ENCODE measurements at places on chromosomes 5 and 9.

DNA sequence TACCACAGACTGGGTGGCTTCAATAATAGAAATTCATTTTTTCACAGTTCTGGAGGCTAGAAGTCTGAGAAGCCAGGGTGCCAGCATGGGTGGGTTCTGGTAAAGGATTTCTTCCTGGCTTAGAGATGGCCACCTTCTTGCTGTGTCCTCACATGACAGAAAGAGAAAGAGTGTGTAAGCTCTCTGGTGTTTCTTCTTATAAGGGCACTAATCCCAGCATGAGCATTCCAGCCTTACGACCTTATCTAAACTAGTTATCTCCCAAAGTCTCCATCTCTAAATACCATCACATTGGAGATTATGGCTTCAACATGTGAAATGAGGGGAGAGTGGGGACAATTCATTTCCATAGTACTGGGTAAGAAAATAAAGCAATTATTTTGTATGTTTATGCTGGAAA lies 226.5 kb upstream of the TUSC1 start:
- DNase-seq, result no peak

DNA sequence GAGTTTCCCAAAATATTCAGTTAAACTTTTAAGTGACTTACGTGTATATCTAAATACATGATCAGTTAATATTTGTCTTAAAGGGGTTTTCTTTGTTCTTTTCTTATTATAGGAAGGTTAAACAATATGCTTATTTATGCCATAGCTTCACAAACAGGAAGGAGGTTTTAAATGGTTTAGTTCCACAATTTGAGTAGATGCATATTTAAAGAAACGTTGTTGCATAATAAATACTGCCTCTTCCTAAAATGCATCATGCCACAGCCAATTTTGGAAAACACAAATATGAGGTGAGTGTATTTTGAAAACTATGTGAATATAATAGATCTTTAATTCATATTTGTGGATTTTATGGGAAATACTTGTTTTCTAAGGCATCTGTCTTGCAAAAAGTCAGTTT lies 2.5 kb upstream of the ADRB2 start:
- DNase-seq, result no peak

- DNase-seq, result no peak
Measured at GRCh38 chr9:91428927-91429351, 5.3 kb upstream of the NFIL3 start.

GRCh38 chr9:120714846-120715388 lies 647 bp upstream of the MEGF9 start:
- DNase-seq, result no peak

GRCh38 chr5:156534085-156534484 lies 207.1 kb downstream of the SGCD start:
- DNase-seq, result no peak

DNA sequence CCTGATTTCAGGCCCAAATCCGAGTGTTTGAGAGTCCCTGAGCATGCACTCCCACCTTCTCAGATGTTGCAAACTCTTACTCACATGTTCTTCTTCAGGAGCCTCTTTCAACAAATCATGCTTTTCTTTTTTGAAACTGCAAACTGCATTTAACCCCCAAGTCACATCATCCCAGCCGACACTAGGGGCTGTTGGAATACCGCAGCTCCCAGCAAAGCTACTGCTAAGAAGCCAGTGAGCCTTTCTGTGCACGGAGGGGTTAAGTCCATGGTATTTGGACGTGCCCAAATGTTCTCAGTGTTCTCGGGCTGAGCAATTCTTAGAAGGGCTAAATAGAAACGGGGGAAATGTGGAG lies 282.9 kb downstream of the NFIB start:
- DNase-seq, result peak; percentile 26

DNA sequence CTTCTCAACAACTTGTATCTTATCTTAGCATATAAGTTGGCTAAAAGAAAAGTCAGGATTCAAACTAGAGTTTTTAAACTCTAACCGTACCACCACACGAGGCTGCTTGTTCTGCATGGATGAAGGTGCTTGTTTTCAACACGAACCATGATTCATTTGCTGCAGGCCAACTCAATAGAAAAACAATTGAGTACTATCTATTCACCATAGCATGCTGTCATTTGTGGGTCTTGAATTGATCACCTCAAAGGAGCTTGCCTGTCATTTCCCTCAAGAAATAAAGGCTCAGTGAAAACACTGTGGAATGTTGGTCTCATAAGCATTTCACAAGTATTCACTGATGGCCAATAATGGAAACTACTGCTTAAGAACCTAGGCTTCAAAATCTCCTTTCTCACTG lies 21.0 kb upstream of the GRIA1 start:
- DNase-seq, result no peak

- DNase-seq, result no peak
Measured at GRCh38 chr5:176695073-176695472, 47.8 kb downstream of the TSPAN17 start.

- DNase-seq, result no peak
Measured at GRCh38 chr9:137402746-137403145, 20.2 kb downstream of the EXD3 start.

DNA sequence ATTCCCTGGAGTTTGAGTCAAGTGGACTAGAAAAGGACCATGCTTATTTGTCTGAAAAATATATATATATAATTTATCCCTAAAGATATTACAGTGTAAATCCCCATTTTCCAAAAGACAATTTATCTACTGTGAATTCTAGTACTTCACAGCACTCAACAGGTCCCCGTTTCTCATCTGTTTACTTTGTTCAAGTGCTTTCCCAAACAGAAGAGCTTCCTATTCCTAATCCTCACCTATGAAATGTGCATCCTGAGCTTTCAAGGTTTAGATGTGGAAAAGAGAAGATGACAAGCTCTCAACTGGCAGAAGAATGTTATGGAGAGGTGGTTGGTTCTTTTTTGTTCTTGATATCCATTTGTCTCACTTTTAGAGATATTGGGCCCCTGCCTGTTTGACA lies 401.6 kb upstream of the ZNF608 start:
- DNase-seq, result no peak

DNA sequence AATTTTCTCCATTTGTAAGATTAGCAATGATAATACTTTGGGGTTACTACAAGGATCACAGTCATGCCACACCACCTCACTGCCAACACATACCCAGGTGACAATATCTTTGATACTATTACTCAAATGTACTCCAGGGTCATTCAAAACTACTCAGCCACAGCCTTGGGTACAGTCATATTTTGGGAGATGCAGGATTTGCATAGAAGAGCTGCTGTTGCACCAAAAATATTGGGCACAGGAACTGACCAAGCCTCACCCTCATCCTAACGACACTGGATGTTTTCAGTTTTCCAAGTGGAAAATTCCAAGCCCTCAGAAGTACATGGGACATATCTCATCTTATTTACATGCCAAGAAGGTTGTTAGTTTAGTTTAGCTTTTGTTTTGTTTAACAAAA lies 120.9 kb upstream of the C6 start:
- DNase-seq, result no peak

DNA sequence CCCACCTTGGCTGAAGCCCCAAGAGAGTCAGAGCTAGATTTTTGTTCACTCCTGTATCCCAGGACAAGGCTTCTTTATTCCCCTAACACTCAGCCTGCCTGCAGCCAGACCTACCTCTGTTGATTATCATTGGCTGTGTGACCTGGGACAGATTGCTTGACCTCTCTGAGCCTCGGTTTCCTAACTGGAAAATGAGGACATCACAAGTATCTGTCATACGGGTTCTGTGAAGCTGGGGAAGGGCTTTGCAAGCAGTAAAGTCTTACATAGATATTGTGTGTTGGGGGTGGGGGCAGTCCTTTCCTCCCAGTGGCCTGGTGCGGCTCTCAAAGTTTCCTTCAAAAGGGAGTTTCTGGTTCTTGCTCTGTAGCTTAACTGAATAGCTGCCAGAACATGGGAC lies 2.5 kb upstream of the NEK6 start:
- DNase-seq, result no peak

GRCh38 chr5:55966284-55966683 lies 28.5 kb downstream of the IL6ST start:
- DNase-seq, result no peak

DNA sequence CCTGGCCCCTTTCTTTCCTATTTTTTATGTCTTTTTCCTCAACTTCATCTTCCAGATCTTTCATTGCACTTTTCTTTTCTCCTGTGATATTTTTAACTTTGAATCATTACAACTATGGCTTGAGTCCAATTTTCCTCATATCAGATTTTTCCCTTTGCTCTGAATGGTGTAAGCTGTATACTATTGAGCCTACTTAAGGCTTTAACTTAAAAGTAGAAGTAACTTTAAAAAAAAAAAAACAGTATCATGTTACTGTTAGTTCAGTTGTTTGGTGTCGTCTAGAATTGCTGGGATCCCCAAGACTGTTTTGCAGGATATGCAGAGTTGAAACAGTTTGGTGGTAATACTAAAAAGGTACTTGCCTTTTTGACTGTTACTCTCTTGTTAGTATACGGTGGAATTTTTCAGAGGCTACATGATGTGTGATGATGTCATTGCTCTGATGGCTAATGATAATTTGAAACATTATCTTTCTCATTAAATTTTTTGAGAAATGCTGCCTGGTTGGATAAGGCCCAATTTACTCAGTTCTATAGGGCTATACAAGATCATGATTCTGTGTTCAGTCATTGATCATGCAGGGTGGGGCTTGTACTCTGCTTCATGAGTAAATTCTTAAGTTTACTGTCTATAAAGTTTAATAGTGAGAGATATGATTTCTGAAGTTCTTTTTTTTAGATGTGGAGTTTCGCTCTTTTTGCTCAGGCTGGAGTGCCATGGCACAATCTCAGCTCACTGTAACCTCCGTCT lies 8.8 kb downstream of the NAA35 start:
- no peak for DNase-seq

- no peak for DNase-seq
Measured at GRCh38 chr5:40309851-40310250, 369.9 kb upstream of the PTGER4 start.

GRCh38 chr5:131997026-131997726 lies 14.3 kb downstream of the ACSL6 start:
- DNase-seq, result no peak

DNA sequence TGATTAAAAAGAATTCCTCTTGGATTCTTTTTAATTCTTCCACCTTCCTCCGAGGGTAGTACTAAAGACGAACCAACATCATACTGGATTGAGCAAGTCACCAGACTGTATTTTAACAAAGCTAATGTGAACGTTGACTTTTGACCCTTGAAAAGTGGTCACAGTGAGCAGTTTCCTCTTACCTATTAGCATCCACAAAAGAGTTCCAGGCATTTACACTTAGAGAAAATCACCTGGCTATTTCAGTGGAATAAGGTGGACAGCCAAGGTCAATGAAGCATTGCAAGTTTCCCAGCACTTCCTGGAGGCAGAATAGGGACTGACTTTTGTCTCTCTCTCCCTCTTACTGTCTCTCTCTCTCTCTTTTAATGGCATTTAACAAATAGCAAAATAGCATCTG lies 145.1 kb upstream of the DAB2 start:
- DNase-seq, result no peak

DNA sequence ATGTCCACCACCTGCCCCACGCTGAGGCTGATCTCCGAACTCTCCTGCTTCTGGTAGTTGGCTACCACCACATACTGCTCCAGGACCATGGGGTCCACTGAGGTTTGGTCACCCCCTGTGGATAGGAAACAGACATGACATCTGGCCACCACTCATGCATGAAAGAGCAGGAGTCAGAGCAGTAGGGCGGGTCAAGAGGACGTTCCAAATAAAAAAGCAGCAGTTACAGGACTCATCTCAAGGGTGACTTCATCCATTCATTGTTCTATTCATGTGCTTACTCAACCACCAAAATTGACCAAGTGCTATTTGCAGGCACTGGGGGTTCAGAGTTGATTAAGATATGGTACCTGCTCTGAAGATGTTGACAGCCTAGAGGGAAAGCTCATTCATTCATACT lies 79.2 kb upstream of the UBTD2 start:
- no peak for DNase-seq

- DNase-seq, result no peak
Measured at GRCh38 chr9:121949364-121949763, 143.7 kb downstream of the TTLL11 start.

All from spinal cord (tissue), 10 donors.